ENCODE measurements at places on chromosomes 5 and 9. TPM values are rescaled to one million over a fixed set of nuclear protein-coding genes. Genes with fewer than 3 reads are reported as not detected.

LCN10 gene
- total RNA-seq: not detected

CNTRL gene
- 6.3 TPM for total RNA-seq

FREM1 gene
- total RNA-seq: 0.18 TPM

SOHLH1 gene
- not detected for total RNA-seq

ATOSB gene
- 26.4 TPM for total RNA-seq

CBY3 gene
- 0.18 TPM for total RNA-seq

LCN9 gene
- total RNA-seq: not detected

PCDHGB1 gene
- 0.99 TPM for total RNA-seq

PAPPA gene
- 0.09 TPM for total RNA-seq

CCNI2 gene
- total RNA-seq: not detected

SOX30 gene
- not detected for total RNA-seq

ACTBL2 gene
- 0.28 TPM for total RNA-seq

GFI1B gene
- not detected for total RNA-seq

TLE4 gene
- 13.1 TPM for total RNA-seq

FOXD4 gene
- total RNA-seq: 0.09 TPM

FGF18 gene
- total RNA-seq: not detected

SHISAL2B gene
- total RNA-seq: not detected

CDKN2A gene
- 14.0 TPM for total RNA-seq

HRCT1 gene
- 0.56 TPM for total RNA-seq

TTF1 gene
- 10.4 TPM for total RNA-seq

SLC34A3 gene
- not detected for total RNA-seq

LPAR1 gene
- total RNA-seq: 3.3 TPM

TLX3 gene
- total RNA-seq: not detected

MAMDC2 gene
- total RNA-seq: 10.2 TPM

TMEFF1 gene
- 6.4 TPM for total RNA-seq

FRMD3 gene
- 14.8 TPM for total RNA-seq

CFAP77 gene
- total RNA-seq: not detected

NUTM2F gene
- total RNA-seq: not detected

PCDHA11 gene
- total RNA-seq: 0.09 TPM

DNAI1 gene
- total RNA-seq: not detected

TMEM167A gene
- 47.1 TPM for total RNA-seq

CCL27 gene
- total RNA-seq: not detected

GABBR2 gene
- 21.6 TPM for total RNA-seq

KCNV2 gene
- total RNA-seq: not detected

ENTPD8 gene
- not detected for total RNA-seq

DMRTA1 gene
- total RNA-seq: 0.19 TPM

LHX3 gene
- not detected for total RNA-seq

LCN1 gene
- 0.66 TPM for total RNA-seq

WNK2 gene
- not detected for total RNA-seq

OR2V1 gene
- total RNA-seq: not detected

TAL2 gene
- total RNA-seq: not detected

P4HA2 gene
- total RNA-seq: 64.3 TPM

TAF11L6 gene
- total RNA-seq: not detected

NUTM2G gene
- not detected for total RNA-seq
